ENCODE measurements at places on chromosomes 12 and 14. TPM values are rescaled to one million over a fixed set of nuclear protein-coding genes. Genes with fewer than 3 reads are reported as not detected.
A peak's percentile ranks its signal among the peaks of the same experiment; 100 is the strongest.

DNA sequence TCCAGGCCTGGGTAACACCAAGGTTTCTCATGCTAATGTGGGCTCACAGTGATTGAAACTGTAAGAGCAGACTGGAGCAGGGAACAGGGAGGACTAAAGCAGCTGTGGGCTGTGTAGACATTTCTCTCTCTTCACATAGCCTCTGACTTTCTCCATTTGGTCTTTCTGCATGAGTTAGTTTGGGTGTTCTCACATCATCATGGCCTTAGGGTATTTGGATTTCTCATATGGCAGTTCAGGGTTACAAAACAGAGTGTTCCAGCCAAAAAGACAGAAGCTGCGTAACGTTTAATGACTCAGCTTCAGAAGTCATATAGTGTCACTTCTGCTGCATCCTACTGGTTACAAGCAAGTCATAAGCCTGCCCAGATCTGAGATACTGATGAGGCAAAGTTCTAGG is 52.0 kb upstream of the OSBPL8 start:
- DNase-seq = peak; percentile 36

Gene PLBD1
- not detected for total RNA-seq

Gene CAPS2
- 1.1 TPM for total RNA-seq

Gene RPL10L
- total RNA-seq = not detected
